Iris pigment epithelial cell (primary cell): ENCODE measurements at places on chromosomes 3 and 15.

DNA sequence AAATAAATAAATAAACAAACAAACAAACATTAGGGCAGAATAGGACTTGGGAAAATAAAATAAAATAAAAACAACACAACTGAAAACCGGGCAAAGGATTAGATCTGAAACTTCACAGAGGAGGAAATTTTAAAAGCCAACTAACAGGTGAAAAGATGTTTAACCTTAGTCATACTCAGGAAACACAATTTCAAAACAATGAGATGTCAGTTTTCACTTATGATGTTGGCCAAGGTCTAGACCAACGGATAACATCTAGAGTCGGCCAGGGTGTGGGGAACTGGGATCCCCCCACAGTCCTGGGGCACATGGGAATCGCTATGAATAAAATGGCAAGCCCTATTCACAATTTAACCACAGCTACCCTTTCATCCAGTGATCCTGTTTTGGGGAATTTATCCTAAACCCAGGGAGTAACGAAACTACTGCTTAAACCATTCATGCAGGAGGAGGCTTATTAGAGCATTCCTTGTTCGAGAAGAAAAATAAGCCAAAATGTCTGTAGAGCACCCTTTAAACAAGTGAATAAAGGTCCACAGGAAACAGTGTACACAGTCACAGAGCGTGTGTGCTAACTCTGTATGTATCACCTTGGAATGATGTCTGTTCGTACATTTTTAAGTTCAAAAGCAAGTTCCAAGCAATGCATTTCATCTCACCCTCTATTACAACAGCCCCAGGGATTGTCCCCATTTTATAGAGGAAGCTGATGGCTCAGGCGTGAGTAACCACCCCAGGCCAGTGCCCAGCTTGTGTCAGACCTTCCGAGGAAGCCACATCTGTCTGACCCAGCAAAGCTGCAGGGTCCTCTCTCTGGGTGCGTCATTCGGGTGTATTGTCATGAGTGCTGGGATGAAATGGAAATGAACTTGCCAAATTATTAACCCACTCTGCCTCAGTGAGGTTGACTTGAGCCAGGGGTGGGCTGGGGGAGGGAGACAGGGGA lies 6.3 kb upstream of the ANPEP start:
- peak; percentile 51 for DNase-seq

GRCh38 chr3:45125550-45126026 lies 20.6 kb downstream of the CDCP1 start:
- DNase-seq = no peak

DNA sequence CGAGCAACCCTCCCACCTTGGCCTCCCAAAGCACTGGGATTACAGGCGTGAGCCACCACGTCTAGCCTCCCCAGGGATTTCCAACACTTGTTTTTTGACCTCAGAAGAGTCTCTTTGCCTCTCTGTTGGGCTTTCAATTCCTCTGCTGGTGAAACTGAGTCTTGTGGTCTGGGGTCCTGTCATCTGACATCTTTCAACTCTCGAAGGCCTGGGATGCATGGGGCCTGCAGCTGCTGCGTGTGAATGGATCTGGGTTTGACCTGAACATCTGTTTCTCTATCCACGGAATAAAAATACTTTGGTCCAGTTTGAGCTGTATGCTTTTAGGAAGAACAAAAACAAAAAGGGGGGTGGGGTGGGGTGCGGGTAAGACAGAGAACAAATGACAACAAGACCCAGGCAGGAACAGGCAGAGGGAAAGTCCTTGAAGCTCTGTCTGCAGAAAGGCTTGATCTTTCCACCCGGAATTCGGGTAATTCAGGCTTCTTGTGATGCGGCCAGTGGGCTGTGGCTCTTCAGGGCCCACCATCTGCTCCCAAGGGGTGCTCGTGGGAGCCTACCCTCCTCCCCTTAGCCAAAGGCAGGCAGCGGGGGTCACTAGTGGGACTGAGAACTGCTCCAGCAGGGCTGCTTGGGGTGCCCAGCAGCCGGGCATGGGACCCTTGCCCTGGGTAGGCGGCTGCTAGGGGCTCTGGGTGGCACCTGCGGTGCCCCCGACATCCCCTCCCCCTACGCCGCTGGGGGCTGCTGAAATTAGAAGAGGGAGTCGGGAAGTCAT lies 71.5 kb downstream of the SLC12A8 start:
- DNase-seq = peak; percentile 38

DNA sequence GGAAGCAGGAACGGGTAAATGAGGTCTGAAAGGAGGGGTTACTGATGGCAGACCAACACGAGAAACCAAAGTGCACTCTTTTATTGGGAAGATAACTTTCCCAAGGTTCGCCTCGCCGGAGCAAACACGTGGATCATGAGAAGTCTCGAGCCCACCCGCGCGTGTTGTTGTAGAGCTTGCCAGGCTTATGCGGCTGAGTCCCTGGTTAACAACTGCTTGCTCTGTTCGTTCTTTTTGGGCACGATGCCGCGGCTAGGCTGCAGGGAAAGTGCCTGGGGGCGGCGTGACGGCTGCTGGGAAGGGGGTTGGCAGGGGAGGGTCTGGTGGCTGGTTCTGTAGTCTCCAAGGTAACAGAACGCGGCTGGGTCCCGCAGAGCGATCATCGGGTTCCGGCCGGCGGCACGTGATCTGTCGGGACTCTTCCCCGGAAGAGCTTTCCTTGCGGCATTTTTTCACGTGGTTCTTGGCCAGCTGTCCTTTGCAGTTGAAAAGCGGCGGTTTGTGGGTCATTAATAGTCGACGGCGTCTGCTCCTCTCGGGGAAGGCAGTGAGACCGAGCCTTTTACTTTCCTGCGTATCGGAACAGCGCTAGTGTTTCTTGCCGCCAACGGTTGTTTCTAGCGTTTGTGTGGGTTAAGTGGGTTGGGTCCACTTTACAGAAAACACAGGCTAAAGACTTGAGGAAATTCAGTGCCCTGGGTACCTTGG lies 1.5 kb downstream of the MGA start:
- DNase-seq = peak; percentile 84

- peak; percentile 58 for DNase-seq
Observed at GRCh38 chr3:155281912-155282311, 11.6 kb downstream of the STRIT1 start.

GRCh38 chr15:68244235-68244634 lies 14.7 kb upstream of the CLN6 start:
- DNase-seq = no peak

- DNase-seq = no peak
Observed at GRCh38 chr3:167445491-167445890, 28.4 kb downstream of the SERPINI2 start.

DNA sequence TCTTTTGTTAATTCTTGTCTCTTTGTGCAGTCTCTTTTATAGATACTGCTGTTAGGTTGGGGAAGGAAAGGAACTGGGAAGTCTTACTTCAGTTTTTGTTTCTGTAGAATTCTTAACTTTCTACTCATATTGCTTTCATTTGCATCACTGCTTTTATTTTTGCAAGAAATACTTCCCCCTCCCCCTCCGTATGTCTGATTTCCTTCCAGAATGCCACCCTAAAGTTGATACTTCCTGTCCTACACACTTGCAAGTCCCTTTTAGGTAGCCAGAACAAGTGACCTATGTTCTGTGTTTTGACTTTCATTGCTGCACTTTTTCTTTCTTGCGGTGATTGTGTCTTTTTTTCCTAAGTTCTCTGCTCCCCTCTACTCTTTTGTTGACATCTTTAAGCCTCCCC lies 477.4 kb downstream of the RSL24D1 start:
- DNase-seq = no peak

- DNase-seq = no peak
Observed at GRCh38 chr3:81378552-81379293, 382.7 kb downstream of the GBE1 start.

GRCh38 chr15:81050259-81050658 lies 49.5 kb downstream of the TLNRD1 start:
- DNase-seq = no peak

GRCh38 chr15:65743637-65744252 lies 48.3 kb downstream of the DENND4A start:
- DNase-seq = no peak

GRCh38 chr3:17055374-17056276 lies 170.9 kb downstream of the PLCL2 start:
- DNase-seq = no peak

- peak; percentile 17 for DNase-seq
Observed at GRCh38 chr15:39499042-39499441, 81.8 kb upstream of the THBS1 start.

DNA sequence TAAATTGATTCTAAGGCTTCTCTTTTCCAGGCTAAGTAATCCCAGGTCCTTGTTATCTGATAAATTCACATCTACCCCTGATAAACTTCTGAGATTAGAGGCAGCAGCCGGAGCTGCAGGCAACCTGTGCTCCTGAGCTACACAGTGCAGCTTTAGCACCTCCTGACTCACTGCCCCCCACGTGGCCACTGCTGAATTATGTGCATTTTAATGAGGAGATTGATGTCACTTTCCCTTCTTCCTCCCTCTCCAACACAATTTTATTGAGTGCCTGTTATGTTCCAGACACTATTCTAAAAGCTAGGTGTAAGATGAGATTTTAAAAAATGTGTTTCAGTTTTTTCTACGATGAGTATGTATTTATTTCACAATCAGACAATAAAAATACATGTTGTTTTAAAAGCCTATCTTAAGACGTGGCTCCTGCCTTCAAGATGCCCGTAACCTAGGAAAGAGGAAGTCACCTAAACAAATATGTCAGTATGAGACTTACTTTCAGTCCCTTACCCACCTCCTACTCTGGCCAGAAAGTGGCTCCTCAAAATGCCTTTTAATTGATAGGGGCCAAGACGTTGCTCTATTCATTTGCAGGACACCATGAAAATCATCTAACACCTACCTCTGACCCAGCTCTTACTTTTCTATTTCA lies 161.5 kb upstream of the PFN2 start:
- DNase-seq = peak; percentile 41
